Globus pallidus (tissue), 1 donor: ENCODE measurements at places on chromosomes 1 and 21.

GRCh38 chr1:159675046-159675445 lies 39.3 kb downstream of the CRP start:
- DNase-seq = no peak

GRCh38 chr21:29704719-29705118 lies 235.1 kb downstream of the GRIK1 start:
- DNase-seq = no peak

- DNase-seq = no peak
Measured at GRCh38 chr21:41801321-41802197, 34.7 kb upstream of the RIPK4 start.

GRCh38 chr1:31783846-31784245 lies 19.7 kb upstream of the ADGRB2 start:
- DNase-seq = no peak

DNA sequence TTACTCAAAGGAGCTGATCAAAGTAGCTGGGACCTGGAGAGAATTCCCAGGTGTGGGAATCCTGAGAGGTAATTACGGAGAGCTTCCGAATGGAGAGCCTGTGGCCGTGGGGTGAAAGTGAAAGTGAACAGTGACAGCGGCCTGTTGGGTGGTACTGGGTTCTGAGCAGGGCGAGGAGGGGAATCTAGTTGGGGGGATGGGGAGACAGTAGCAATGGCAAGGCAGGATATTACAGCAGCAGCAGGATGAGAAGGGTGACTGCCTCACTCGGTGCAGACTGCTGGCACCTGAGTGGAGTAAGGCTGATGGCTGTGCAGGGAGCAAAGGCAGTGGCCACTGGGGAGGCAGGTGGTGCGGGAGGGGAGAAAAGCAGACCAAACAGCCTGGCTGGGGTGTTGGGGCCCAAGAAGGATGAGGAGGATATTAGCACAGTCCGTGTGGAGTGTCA lies 70.3 kb upstream of the PRDX6 start:
- no peak for DNase-seq

- DNase-seq = peak; percentile 64
Measured at GRCh38 chr1:153510984-153511410, 24.8 kb downstream of the S100A6 start.

DNA sequence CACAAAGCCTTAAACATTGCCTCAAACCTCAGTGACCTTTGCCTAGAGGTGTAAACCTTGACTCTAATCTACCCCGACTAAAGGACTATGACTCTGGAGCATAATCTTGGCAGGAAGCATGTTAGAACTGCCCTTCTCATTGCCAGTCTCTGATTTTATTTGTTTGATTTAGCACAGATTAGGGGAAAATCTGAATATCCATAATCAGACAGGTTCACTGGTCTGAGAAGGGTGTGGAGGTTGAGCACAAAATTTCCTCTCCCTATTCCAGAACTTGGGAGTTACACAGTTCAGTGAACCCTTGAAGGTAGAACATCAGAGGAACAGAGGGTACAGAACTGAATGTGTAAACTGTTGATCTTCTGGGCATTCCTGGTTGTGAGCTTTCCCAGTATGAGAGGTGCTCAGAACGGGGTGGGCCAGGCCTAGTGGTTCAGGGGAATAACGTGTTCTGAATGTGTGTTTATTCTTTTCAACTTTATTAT lies 8.3 kb upstream of the PSMB4 start:
- DNase-seq = no peak

DNA sequence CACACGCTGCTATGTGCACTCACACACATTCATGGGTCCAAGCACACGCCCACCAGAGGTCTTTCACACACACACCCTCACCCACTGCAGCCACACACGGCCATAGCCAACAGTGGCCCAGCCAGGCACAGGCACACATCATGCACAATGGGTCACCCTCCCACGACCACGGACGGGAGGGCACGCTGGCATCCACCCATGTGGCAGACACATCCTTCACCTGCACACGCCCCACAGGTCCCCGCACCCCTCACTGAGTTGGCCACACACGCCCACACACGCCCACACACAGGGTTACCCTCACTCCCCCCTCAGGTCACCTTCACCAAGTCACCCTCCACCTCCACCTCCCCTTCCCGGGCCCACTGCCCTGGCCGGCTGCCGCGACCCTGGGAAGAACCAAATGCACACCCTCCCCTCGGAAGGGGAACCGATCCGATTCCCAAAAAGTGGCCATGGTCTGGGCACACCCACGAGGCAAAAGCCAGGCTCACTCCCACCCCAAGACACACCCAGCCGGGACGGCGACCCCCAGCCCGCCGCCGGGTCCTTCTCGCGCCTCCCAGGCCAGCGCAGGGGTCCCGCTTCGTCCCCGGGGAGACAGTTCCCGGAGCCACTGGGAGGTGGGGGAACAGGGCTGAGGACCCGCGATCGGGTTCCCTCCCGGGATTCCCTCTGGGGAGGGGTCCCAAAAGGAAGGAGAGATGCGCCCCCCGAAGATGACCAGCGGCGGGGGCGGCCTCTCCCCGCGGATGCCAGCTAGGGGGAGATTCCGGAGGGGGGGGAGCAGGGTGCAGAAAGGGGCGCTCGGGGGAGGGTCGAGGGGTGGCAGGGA lies 860 bp downstream of the SDC3 start:
- no peak for DNase-seq

GRCh38 chr1:85991261-85991660 lies 165.3 kb downstream of the COL24A1 start:
- no peak for DNase-seq

GRCh38 chr1:246724731-246725095 lies 504 bp downstream of the SCCPDH start:
- peak; percentile 31 for DNase-seq

GRCh38 chr1:25123551-25123950 lies 108.8 kb downstream of the SYF2 start:
- DNase-seq = no peak

- no peak for DNase-seq
Measured at GRCh38 chr1:225533238-225533637, 105.4 kb upstream of the LBR start.

DNA sequence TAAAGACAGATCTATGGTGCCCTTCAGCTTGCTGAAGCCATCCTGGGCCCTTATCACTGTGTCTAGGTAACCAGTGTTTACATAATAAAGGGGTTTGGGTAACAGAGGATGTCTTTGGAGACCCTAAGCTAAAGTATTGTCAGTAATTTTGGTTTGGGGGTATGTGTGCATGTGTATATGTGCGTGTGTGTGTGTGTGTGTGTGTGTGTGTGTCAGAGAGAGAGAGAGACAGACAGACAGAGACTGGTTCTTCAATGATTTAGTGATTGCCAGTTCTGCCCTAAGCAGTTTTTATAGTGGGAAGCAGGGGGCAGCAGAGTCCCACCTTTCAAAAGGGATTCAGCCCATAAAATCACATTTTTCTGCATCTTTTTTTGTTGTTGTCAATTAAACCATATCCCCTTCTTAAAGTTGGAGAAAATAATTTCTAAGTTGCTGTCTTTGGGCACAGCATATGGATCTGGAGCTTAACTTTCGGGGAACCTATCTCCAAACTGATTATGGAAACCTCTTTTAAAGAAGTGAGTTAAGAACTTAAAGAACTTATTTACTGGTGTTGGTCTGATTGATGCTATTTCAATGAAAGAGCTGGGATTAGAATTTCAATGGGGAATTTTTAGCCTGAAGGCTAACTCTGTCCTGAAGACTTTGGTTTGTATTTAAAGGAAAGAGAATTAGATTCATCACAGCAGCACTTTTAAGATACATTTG lies 51.1 kb downstream of the ZNF326 start:
- peak; percentile 5 for DNase-seq

DNA sequence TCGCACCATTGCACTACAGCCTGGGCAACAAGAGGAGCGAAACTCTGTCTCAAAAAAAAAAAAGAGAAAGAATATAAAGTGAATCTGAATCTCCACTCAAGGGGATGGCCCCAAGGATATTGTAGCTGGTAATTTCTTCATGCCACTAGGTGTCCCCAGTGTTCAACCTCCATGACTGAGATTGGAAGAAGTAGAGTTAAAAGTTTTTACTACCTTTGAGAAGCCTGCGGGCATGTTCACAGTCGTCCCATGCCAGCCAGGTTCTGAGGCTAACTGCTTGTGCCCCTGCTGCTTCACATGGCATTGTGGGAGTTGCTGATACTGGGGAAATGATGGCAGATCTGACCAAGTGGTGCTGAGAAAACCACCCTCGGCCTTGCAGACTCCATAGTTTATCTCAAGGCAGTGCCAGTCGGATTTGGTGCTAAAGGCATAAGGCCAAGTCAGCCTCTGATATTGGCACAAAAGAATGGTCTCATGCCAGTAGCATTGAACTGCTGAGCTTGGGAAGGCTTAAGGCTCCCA lies 10.8 kb upstream of the SHISA4 start:
- peak; percentile 70 for DNase-seq

GRCh38 chr1:41378999-41379737 lies 17.9 kb downstream of the FOXO6 start:
- no peak for DNase-seq

DNA sequence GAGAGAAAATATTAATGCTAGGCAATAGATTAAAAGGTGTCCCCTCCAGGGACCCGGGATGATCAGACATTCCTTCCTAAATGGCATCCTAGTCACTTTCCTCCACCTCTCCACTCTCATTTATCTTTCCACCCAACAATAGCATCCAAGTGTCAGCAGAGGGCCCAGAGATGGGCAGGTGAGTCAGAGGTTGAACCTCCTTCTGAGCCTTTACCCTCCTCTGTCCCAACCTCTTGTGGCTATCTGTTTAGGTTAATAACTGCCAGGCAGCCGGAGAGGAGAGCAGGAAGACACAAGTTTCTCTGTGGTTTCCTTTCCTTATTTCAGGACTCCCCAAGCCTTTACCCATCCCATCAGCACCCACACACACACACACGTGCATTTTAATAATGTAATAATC lies 4.1 kb downstream of the GJA5 start:
- no peak for DNase-seq

DNA sequence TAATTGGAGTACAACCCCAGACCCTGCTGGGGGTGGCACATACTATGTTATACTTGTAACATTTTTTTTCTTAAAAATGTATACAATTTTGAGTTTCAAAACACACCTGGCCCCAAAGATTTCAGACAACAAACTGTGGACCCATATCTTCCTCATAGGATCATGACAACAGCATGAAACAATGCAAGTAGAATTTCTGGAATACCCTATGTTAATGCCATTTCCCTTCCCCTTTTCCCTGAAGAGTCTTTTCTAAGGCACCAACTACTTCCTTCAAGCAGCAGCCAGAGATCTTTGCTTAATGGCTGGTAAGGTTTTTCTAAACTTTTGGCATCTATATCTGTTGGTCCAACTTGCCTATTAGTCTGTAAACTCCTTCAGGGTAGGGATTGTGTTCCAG lies 99.9 kb upstream of the SERBP1 start:
- no peak for DNase-seq

GRCh38 chr1:181765451-181766026 lies 282.2 kb downstream of the CACNA1E start:
- no peak for DNase-seq

DNA sequence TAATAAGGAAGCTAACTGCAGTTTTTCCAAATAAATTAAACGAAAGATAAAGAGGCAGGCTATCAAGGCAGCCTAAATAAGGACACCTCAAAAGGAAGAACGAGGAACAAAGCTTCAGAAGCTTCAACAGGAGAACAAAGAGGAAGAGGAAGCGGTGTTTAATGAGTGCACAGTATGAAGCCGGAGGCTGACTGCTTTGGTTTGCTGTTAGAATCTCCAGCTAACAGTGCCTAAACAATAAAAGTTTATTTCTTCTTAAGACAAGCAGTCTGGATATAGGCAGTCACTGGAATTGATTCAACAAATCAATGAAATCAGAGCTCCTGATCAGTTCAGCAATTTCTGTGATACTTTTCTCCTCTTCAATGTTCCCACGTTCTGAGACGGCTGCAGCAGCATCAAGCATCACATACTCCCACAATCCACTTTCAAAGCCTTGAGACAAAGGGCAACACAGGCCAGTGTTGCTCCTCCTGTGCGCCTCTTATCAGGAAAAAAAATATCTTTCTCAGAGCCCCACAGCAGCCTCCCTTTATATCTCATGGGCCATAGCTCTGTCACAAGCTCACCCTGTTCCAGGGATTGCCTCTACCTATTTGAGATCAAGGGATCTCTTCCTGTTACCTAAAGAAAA lies 365.6 kb upstream of the ST6GALNAC5 start:
- DNase-seq = no peak

DNA sequence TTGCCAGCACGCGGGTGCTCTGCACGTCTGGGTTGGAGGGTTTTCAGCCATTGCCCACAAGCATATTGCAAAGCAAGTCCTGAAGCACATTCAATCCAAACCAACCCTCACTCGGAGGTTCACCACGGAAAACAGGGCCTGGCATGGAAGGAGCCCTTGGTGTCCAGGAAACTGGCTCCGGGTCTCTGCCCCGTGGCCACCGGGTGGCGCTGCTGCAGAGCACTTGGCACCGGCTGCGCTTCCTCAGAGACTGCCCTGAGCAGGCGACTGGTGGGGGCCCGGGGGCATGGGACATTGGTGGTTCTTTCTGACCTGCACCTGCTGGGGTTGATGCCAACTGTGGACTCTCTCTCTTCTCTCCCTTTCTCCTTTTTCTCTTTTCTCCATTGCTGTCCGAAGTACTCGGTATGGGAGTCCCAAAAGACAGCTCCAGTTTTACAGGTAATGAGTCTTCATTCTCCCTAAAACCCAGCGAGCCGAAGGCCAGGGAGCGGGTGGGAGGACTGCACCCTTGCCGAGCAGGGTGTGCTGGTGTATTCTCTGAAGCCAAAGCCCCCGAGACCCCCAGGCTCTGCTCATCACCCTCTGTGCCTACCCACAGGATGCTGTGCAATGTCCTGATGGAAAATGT lies 4.1 kb upstream of the KCNAB2 start:
- DNase-seq = no peak

DNA sequence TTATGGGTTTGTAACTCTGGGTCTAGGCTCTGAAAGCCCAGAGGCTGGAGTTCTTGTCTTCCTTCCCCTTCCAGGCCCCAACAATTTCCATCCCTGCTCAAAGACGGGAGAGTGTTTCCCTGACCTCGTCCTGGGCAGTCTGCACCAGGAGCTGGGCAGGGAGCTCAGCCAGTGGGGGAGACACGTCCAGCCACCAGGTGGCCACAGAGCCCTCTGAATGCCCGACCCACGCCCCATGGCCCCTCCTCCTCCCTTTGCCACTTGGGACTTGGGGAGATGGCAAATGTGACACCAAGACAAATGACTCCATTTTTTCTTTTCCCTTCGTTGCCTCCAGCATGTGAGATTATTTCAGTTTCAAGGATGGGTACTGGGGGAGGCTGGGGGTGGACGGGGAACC lies 159.9 kb upstream of the AJAP1 start:
- no peak for DNase-seq

DNA sequence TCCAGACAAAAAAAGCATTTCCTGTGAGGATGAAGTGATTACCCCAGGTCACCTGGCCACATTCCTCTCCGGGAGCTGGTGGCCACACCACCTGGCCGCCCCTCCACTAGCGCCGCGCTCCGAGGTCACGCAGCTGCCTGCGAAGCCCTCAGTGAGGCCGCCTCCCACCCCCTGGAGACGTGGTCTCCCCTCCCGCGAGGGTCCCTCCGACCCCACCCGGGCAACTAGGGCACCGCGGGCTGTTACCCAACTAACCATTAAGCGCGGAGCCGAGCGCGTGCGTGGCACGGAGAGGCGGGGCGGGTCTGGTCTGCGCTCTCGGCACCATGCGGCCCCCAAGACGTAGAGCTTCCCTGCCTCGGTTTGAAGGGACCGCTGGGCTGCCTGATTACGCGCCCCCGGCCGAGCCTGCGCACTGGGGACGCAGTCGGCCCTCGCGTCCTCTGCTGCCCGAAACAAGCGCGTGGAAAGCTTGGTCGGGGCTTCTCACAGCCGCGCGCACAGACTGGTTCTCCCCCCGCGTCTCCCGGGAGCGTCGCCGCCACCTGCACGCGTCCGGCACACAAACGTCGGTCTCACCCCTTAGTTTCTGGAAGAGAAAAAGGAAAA lies 106.5 kb downstream of the SLC16A1 start:
- DNase-seq = no peak

- DNase-seq = peak; percentile 46
Measured at GRCh38 chr1:15411593-15412137, 2.0 kb downstream of the EFHD2 start.
